ENCODE measurements at places on chromosomes 7 and 10. TPM values are rescaled to one million over a fixed set of nuclear protein-coding genes. Genes with fewer than 3 reads are reported as not detected.

Gene GPR15LG
- total RNA-seq = not detected

Gene CCDC146
- 1.2 TPM for total RNA-seq

Gene SORBS1
- 1.6 TPM for total RNA-seq

Gene PNLIPRP2
- not detected for total RNA-seq

Gene PLEKHS1
- not detected for total RNA-seq

Gene ZNF485
- total RNA-seq = 2.7 TPM

Gene CNTNAP2
- under 0.01 TPM for total RNA-seq

Gene UMAD1
- total RNA-seq = 11.4 TPM

Gene FANK1
- 12.4 TPM for total RNA-seq

Measured in smooth muscle cell of the pulmonary artery (primary cell).